ENCODE measurements at places on chromosomes 7 and 10.

- no peak for DNase-seq
These were observed 3.7 kb upstream of the PCOLCE start for GRCh38 chr7:100598425-100598824.

DNA sequence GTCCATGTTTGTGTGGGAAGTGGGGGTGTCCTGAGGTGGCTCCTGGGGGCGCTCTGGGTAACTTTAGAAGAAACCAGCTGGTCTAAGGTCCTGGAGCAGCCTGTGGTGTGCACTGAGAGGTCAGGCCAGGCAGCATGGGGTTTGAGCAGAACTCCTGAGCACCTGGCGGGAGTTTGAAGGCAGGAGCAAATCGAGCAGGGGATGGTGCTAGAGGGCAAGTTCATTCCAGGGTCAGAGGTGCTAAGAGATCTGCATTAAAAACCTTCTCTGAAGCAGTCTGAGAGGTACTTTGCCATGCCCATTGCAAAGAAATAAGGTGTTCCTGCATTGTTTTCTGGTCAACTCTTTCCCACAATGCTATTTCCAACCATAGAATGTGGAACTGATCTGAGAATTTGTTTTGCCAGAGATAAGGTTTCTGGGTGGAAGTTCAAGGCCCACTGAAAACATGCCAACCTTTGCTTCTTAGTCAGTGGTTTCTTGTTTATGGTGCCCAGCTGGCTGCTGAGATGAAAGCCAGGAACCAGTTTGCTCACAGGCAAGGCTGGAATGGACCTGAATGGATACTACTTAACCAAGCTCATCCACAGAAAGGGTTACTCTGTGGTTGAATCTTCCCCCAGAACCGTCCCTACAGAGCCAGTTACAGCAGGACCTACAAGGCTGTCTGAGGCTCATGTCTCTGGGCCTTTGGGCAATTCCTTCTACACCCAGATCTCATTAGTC, 136.3 kb upstream of the TMEM72 start:
- DNase-seq = no peak

DNA sequence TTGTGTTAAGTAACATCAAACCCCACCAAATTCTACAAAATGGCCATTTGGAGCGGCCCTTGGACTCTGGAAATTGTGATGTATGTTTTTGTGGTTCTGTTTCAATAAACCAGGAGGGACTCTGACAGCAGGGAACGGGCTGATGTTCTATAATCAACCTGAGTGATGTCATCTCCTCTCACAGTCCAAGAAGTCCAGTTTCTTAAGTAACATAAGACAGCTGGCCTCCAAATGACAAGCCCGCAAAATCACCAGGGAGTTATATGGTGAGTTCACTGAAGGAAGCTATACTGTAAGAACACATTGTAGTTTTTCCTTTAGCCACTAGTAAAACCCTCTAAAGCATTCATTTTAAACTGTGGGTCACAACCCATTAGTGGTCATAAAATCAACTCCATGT, 34.0 kb downstream of the GOT1 start:
- DNase-seq = no peak

- DNase-seq = no peak
These were observed at the start of gene STK31 for GRCh38 chr7:23710000-23710399. STK31 (plus strand) TSS chr7:23710219; CDS start chr7:23710286, 67 bp downstream.

- no peak for DNase-seq
These were observed 148.2 kb downstream of the CELF2 start for GRCh38 chr10:11165591-11166543.

GRCh38 chr7:131265227-131265626, 62.4 kb upstream of the MKLN1 start:
- DNase-seq = no peak

DNA sequence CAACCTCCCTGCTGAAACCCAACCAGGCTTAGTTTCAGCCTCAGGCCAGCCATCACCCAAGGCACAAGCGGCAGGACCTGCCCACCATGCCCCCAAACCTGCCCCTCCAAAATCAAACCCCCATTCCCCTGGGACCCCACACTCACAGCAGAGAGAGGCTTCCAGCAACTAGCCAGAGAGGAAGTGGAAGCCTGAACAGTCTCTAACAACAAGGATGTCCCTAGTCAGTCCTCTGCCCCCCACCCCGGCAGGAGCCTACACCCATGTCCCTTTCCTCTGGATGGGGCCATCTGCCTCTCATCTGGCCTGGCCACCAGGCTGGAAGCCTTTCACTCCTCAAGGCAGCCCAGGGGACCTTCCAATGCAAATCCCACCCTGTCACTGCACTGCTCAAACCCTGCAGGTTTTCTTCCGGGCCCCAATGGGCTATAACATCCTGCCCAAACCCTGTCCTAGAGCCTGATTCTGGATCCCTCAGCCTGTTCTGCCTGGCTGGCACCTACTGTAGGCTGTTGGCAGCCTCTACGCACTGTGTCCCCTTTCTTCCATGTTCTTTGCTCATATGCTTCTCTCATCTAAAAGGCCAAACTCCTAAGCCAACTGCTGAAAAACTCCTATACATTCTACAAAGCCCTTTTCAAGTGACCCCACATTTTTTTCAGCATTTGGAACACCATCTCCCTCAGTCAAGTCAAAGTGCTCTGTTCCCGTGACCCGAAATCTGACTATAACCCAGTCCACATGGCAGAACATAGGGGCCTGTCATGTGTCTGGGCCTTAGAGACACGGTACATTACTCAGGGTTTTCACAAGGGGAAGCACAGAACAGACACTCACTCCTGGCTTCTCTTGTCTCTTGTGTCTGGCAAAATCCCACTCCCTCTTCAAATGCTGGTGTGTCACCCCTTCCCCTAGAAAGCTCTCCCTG, 253.3 kb downstream of the TNS3 start:
- no peak for DNase-seq

DNA sequence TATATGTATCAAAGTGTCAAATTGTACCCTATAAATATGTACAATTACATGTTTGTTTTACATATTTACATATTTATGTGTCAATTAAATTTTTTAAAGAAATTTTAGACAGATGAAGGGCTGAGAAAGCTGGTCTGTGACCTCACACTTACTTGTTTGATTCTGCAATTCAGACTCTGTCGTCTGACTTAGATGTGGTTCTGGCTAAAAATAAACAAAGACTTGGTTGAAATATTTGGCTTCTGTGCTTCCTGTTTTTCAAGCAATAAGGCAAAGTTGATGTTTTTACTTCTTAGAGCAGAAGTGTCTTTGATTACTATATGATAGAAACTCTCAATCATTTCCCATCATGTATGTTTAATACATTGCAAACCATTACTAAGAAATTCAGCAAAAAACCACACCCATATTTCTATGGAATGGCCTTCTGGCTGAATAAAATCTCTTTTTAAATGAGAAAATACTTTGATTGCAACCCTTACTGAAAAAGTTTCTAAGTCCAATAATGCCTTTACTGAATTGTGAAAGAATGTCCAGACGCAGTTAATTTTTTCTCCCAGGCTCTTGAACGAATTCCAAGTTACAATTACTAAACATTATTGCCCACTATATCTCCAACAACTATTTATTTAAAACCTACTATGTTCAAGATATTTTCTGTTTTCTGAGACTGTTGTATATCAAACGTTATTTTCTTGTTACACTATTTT, 59.5 kb upstream of the PRKG1 start:
- DNase-seq = no peak

- DNase-seq = no peak
These were observed 177.0 kb upstream of the KMT2E start for GRCh38 chr7:104836976-104837375.

Data from LoVo (cell line).